ENCODE measurements at places on chromosomes 13 and 19. TPM values are rescaled to one million over a fixed set of nuclear protein-coding genes. Genes with fewer than 3 reads are reported as not detected.

CIRBP gene
- total RNA-seq = 380 TPM

NCR1 gene
- total RNA-seq = not detected

PDS5B gene
- total RNA-seq = 182 TPM

DBP gene
- total RNA-seq = 4.1 TPM

NOVA2 gene
- 28.2 TPM for total RNA-seq

OLFM4 gene
- total RNA-seq = 0.31 TPM

CASP14 gene
- total RNA-seq = not detected

GPR18 gene
- total RNA-seq = not detected

ITGBL1 gene
- total RNA-seq = not detected

Data from parietal lobe (tissue), 2 donors.